Placental epithelial cell (primary cell): ENCODE measurements at places on chromosomes 12 and 14. TPM values are rescaled to one million over a fixed set of nuclear protein-coding genes. Genes with fewer than 3 reads are reported as not detected.

LIN7A gene
- 1.2 and 2.7 TPM in 2 replicates for total RNA-seq

NYNRIN gene
- total RNA-seq, result 116 and 153 TPM in 2 replicates

GPR135 gene
- total RNA-seq, result 2.7 and 2.9 TPM in 2 replicates

NAV3 gene
- total RNA-seq, result 1.2 and 8.6 TPM in 2 replicates

RIPK3 gene
- total RNA-seq, result 7.5 and 13.0 TPM in 2 replicates

RNF212B gene
- not detected in 2 replicates for total RNA-seq
